ENCODE measurements at places on chromosomes 7 and 10.

- no peak for DNase-seq
Observed at GRCh38 chr10:35778306-35778705, 136.2 kb upstream of the FZD8 start.

GRCh38 chr10:108147346-108147745, 982.8 kb upstream of the SORCS1 start:
- DNase-seq: no peak

GRCh38 chr7:50695026-50695425, 87.7 kb downstream of the GRB10 start:
- no peak for DNase-seq

GRCh38 chr10:12958546-12959110, 42.9 kb downstream of the CCDC3 start:
- DNase-seq: no peak

DNA sequence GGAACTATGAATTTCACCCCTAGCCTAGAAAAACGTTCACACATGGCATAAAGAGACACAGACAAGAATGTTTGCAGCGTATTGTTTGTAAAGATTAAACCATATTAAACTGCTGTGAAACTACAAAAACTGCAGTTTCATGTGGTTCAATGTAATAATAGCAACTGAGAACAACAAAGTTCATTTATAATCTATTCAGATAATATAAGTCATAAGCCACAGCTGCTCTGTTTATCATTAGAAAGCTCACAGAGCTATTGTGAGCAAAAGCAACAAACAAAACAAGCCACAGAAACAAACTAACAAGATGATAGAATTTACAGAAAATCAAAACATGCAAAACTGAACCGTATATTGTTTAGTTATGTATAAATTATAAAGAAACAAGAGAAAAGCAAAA, 113.5 kb downstream of the AHR start:
- DNase-seq: no peak

All from activated CD4-positive, alpha-beta T cell treated with anti-CD3 and anti-CD28 coated beads, Interleukin-2, amount 10 ng/mL, durations not matched to agents 24 days and 14 days (primary cell).